ENCODE measurements at places on chromosomes 6 and 20.

GRCh38 chr20:34016736-34017135 lies 23.0 kb downstream of the RALY start:
- no peak for DNase-seq

DNA sequence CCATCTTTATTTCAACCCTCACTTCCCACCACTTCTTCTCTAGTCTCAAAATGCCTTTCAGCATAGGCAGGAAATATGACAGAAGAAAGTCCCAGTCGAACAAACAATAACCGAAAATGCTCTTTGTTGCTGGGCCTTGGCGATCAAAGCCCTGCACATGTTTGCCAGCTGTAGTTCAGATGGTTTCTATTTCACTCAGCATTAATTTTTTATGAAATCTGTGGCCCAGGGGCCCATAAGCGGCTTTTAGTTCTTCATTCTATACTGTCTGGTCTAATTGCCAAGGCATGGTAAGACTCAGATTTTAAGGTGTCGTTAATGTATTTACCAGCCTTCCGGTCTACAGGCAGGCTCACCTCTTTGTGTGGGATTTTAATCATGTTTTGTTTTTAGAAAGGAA lies 10.9 kb upstream of the F13A1 start:
- DNase-seq = no peak

DNA sequence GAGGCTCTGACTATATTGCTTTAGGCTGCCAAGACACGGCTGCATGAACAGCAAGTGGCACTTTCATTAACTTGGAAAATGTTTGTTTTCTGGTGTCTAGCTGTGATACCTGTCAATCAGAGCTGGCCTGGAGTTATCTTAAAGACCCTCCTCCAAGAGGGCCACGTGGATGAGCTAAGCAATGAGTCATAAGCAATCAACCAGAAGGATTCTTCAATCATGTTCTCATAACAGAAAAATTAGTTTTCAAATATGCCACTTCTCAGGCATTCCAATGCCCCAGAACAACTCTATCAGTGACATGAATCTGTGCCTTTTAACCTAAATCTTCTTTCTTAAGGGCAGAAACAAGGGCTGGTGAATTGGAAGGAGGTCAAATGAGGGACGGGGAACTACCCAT lies 283.0 kb downstream of the HTR1B start:
- DNase-seq = no peak

- no peak for DNase-seq
Observed at GRCh38 chr6:88702956-88703556, 260.4 kb downstream of the RNGTT start.

DNA sequence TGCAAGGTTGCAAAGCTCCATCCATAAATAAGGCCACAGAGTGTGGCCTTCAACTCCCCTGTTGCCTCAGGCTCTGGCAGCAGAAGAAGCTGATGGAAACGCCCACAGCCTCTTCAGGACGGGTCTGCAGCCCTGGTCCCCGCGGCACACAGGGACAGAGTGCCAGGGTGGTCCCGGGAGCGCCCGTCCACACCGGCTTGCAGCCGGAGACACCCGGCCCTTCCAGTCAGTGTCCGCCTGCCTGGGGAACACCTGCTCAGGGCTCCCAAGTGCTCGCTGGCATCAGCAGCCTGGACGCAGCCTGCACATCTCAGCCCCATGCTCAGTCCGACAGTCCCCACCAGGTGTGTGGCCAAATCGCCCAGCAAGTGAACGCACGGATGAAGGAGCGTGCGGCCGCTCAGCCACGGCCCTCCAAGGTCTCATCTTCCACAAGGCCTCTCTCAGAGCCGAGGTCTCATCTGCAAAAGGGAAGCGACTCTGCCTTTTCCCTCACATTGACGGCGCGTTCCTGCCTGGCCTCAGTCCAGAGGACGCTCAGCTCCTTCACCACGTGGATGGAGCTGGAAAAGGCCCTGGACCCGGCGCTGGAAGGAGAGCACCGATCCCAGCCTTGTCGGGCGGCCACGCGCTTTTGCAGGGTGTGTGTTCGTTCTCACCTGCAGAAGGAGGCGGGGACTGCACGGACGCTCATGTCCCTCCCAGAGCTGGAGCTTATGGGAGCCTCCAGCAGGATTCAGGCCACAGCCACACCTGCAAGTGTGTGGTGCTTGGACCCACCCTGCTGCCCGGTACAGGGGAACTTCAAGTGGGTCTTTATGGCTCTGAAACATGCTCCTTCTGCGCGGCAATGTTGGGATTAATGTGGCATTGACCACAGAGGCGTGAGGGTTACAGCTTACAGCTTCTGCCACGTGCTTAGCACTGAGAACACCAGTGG lies 180.4 kb downstream of the DLL1 start:
- no peak for DNase-seq

DNA sequence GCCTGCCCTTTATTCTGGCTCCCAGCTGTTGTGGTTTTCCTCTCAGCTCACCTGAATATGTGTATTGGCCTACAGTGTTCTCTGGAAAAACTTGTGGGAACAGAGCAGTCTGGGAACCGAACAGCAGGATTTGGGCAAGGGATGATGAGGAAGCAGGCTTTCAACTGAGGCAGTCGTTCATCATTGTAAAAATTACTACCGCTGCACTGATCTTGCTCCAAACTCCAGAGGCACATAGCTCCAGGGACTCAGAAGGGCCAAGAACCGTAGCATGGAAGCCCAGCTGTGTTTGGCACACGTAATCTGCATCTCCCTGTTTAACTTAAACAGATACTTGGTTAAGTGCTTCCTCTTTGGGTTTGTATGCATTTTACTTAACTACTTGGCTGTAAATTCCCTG lies 48.3 kb upstream of the EEF1A1 start:
- no peak for DNase-seq

DNA sequence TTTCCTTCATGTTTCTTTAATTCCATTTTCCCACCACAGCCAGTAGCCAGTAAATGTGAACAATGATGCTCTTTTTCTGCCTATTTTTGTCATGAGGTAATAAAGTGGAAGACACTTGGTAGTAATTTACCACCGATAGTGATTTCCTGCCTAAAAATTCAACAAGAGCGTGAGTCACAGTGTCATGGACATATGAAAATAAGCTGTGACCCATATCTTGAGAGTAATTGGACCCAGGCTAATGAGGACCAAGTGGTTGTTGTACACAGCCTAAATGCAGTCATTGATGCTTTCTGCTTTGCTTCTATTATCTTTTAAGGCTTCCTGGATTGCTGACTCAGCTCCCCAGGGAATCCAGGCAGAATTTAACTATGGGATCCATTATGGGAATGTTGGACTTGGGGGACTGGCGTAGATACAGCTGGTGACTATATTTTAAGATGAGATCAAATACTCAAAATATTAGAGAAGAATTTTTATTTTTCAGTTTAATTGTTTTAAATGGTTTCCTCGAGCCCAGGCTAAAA lies 265.9 kb upstream of the FERMT1 start:
- no peak for DNase-seq

DNA sequence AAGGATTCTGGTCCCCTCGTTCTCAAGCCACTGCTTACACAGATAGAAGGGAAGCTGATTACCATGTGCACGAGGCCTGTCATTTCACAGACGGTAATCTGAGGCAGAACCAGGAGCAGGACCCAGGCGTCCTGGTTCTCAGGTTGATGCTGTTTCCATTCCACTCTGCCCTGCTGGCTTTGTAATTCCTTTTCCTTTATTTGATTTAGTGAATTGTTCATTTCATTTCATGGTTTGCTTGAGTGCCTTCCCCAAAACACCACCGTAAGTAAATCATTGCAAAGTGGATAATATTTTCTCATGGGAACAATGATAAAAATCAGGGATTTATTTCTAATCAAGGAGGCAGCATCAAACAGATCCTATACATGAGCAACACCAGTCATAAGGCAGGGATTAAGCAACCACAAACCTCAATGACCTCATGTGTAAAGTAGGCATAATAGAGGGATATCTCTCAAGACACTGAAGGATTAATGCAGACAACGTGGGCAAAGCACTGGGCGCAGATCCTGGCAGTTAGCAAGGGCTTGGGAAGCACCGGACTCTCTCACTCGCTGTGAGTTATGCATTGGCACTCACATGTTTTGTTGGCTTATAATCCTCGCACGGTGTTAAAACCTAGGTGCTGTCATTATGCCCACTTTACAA lies 229.5 kb upstream of the FOXQ1 start:
- no peak for DNase-seq

DNA sequence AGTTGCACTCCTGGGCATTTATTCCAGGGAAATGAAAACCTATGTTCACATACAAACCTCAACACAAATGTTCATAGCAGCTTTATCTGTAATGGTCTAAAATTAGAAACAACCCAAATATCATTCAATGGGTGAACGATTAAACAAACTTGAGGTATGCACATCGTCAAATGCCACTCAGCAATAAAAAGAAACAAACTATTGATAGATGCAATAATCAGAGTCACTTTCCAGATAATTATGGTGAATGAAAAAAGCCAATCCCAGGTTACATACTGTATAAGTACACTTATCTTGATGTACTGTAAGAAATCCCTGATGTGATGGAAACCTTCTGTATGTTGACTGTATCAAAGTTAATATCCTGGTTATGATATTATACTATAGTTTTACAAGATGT lies 38.8 kb downstream of the RNF24 start:
- DNase-seq = no peak

DNA sequence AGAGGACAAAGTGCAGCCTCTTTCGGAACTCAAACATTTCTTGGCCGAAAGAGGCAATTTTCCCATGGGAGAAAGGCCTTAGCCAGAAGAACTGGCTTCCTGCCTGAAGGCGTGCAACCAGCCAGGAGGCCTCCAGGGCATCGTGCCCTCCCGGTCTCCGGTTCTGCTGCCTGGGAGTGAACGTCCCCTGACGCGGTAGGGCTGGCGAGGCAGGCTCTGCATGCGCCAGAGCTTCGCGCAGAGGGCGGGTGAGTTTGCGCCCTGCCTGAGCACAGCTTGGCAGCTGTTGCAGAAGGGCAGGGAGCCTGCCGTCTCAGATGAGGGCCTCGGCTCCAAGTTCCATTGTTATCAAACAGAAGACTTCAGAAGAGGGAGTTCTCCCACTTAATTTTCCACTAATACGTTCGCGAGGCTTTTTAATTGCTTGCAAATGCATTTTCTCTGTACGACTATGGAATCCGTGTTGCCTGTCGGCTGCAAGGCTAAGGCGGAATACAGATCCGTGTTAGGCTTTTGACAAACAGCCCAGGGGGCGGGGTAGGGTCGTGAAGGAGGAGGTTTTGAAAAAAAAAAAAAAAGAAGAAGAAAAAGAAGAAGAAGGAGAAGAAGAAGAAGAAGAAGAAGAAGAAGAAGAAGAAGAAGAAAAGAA lies 5.5 kb upstream of the TFAP2D start:
- no peak for DNase-seq

All from activated CD4-positive, alpha-beta T cell treated with anti-CD3 and anti-CD28 coated beads, Interleukin-10, Interleukin-2, amounts not matched to agents 100 ng/mL and 50 ng/mL, durations not matched to agents 16 hours and 8 hours (primary cell).